ENCODE measurements at places on chromosomes 4 and X.

DNA sequence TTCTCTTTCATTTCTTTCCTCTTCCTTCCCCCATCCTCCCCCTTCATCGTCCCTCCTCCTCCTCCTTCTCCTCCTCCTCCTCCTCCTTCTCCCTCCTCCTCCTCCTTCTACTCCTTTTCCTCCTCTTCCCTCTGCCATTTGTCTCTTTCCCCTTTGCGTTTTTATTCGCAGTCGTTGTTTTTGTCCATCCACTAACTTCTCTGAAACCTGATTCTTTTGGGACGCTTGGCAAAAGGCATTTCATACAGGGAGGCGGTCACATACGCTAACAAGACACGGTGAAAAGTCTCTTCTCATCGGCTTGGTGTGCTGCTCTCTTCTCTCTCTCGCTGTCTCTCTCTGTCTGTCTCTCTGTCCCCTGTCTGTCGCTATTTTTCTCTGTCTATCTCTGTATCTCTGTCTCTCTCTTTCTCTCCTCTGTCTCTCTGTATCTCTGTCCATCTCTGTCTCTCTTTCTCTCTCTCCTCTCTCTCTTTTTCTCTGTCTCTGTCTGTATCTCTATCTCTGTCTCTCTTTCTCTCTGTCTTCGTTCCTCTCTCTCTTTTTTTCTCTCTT lies 5.4 kb upstream of the SHOX start:
- no peak for DNase-seq

- DNase-seq, result no peak
Observed at GRCh38 chrX:152817078-152817764, 13.3 kb downstream of the CETN2 start.

GRCh38 chr4:37892641-37893040 lies 1.8 kb downstream of the TBC1D1 start:
- DNase-seq, result no peak

DNA sequence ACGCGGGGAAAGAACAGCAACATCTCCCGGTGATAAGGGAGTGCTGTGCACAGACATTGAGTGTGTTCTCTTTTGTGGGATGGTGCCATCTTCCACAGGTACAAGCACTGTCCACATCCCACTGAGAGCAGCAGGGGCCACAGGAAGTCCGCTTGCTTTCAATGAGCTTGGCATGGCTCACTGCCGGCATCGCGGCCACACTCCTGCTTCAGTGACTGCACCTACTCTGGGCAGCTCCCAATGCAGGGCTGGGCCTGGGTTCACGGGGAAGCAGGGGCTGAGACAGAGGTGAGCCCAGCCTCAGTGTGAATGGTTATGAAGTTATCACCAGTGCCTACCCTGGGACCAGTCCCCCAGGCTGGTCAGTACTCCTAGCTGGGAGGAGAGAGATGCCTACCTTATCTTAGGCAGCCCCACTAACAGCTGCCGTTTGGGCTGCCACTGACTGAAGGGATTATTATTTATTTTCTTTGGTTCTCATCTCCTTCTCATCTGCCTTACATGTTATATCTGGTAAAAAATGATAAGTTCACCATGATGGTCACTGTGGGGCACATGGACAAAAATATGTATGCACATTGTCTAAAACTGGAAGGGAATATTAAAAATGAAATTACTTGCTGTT lies 99.2 kb downstream of the MGST2 start:
- no peak for DNase-seq

- no peak for DNase-seq
Observed at GRCh38 chr4:94346541-94346940, 3.9 kb upstream of the HPGDS start.

DNA sequence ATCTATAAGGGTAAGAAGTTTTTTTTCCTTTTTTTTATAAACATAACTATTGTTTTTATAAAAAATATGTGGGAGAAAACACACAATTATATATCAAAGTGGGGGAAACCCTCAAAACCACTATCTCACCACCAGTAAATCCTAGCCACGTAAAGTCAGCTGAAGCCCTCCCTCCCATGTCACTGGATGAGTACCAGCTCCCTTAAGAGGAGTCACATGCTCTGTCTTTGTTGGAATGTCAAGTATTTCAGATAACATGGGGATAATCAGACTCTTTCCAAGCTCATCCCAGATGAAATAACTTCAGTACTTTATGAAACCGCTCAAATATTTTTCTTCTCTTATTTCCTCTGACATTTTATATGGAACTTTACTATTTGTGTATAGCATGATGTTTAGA lies 2.4 kb downstream of the MYOZ2 start:
- peak; percentile 32 for DNase-seq

GRCh38 chr4:106201373-106201772 lies 114.6 kb downstream of the TBCK start:
- DNase-seq, result no peak

DNA sequence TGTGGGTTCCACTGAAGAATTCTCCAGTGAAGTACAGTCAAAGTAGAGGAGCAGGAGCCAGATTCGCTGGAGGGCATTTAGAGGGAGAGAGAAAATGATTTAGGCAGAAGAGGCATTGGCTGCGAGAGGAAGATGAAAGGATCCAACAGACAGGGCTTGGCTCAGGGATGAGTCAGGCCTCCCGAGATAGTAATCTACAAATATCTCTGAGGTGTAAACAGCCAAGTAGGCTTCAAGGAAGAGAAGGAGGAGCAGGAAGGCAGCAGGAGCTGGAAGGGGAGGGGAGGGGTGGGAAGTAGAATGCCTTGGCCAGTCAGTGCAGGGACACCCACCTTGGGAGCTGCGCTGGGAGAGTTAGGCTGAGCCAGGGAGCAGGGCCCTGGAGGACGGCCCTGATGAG lies 55.5 kb downstream of the PJA1 start:
- DNase-seq, result no peak
